OCI-LY7 (cell line): ENCODE measurements at places on chromosomes 7 and 10. TPM values are rescaled to one million over a fixed set of nuclear protein-coding genes. Genes with fewer than 3 reads are reported as not detected.

- DNase-seq, result no peak
Observed at GRCh38 chr7:118298771-118299170, 74.3 kb downstream of the ANKRD7 start.

DNA sequence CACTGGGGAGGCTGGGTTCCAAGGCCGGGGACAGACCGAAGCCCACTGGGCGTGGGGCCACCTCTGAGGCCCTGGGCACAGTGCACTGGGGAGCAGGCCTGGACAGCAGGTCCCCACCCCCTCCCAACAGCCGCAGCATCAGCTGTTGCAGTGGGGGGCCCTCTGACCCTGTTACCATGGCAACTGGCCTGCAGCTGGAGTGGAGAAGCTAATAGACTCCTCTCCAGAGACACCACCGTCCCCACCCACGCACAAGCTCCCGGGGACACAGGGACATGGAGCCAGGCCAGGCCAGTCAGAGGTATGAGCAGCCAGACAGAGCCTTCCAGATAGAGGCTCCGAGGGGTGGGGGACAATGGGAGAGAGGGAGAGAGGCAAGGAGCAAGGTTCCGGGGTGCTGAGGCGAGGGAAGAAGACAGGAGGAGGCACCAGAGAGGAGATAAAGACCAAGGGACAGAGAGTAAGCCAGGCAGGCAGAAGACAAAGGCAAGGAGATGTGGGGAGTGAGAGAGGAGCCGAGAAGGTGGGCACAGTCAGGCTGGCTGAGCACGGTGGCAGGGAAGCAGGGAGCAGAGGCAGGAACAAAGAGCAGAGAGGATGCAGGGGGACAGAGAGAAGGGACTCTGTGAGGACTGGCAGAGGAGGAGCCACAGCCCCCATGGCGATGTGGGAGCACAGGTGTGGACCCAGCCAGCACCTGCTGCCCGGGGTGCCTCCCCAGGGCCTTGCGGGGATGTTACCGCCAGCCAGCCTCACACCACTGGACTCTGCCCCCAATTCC is 6.7 kb downstream of the KCNH2 start:
- DNase-seq, result peak; percentile 37

DNA sequence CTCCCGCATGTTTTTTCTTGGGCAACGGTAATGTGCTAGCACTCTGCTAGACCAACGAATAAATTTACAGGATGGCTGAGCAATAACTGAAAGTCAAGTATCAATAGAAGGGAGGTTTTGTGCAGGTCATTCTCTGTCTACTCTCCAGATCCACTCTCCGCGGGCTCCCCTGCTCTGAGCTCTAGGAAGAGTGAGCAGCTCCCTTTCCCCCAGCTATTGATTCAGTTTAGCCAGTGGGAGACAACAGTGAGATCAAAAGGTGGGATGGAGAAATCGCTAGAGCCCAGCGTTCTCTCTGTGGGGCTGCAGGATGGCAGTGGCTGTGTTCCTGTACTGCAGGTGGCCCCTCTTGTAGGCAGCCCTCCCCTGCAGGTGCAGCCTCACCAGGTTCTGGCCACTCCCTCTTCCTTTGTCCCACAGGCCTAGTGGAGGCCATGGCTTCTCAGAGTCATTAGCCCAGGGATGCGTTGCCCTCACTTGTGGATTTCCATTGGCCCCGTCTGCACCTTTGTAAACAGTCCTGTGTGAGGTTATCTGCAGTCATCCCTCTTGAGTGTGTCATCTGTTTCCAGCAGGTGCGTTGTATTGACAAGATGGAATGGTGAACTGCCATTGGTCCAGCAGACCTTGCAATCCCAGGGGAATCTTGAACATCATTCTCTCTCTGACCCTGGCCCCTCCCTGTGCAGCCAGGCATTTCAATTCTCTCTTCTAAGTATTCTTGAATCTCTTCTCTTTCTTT is 11.1 kb downstream of the MSRB2 start:
- no peak for DNase-seq

GRCh38 chr10:91925022-91925320 is 1.4 kb downstream of the BTAF1 start:
- no peak for DNase-seq

DNA sequence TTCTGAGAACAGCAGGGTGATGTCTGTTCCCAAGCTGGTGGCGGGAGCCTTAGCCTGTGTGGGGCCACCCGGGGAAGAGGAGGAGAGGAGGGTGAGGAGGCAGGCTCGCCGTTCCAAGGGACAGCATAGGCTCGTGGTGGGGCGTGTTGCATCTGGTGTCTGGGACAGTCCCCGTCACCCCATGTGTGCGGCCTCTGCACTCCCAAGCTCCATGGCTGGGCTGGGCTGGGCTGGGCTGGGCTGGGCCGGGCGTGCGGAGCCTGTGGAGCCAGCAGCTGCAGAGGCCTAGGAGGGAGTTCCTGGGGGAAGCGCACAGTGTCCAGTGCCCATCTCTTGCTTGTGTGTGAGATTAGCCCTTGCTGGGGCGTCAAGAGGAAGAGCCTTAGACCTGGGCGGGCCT is 20.9 kb upstream of the TTYH3 start:
- DNase-seq, result no peak

DNA sequence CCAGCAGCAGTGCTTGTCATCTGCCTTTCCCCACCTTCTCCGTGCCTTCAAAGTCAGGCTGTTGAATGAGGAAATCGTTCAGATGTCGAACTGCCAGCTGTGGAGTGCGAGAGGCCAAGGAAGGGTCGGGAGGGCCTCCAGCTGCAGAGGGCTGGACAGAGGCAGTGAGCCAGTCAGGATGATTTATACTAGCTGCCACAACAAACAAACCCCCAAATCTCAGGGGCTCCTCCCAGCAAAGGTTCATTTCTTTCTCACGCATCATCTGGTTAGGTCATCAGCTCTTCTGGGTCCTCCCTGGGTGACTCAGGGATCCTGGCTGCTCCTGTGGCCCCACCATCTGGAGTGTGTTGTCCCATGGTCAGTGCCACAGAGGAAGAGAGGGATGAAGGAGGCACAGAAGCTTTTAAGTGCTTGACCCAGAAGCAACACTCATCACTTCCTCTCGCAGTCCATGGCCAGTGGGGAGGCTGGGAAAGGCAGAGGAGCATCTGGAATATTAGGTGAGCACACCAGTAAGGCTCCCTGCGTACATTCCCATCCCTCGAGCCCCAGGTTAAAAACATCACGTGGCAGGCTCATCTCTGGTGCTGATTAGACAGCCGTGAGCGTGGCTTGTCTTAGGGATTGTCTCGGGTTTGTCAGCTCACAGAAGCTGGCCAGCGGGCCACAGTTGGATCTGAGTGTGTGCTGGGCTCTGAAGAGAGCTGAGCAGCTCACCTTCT is 140.7 kb downstream of the RGS10 start:
- DNase-seq, result no peak

DNA sequence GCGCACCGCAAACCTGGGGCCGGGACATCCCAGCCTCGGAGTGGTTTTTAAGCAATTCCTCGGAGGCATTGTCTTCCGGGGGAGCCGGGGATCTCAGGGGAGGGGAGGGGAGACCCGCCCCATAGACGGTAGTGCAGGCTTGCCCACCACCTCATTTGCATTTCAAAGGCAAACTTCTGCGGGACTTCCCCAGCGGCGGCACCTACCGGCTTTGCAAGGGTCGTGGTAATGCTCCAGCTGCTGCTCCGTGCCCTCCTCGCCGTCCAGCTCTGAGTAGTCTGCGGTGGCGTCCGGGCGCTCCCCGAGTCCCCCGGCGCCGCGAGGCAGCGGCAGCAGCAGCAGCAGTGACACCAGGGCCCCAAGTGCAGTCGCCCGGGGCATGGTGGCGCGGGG is 425 bp downstream of the TLL2 start:
- peak; percentile 74 for DNase-seq

- no peak for DNase-seq
Observed at GRCh38 chr10:101986624-101986971, 69.4 kb downstream of the ARMH3 start.

- peak; percentile 3 for DNase-seq
Observed at GRCh38 chr7:33459340-33459751, 330.0 kb downstream of the BBS9 start.

GRCh38 chr10:105875050-105875449 is 1234.0 kb downstream of the SORCS3 start:
- DNase-seq, result no peak

- no peak for DNase-seq
Observed at GRCh38 chr7:114083166-114084001, 164.6 kb upstream of the PPP1R3A start.

DNA sequence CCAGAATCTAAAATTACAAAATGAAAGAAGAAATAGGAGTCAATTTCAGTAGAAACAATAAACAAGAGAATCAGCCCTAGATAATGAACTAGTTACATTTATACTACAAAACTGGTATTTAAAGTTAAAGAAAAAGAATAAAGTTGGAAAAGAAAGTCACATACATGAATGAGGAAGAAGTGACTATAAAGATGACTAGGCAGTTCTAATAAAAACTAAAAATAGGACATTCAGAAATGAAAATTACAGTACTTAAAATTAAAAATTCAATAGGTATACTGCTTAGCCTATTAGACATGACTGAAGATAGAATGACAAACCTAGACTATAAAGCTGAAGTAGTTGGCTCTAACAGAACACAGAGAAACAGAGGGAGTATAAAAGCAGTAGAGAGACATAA is 108.8 kb downstream of the AHR start:
- DNase-seq, result no peak

GRCh38 chr7:99270702-99271101 is 1.9 kb upstream of the MYH16 start:
- DNase-seq, result no peak

DNA sequence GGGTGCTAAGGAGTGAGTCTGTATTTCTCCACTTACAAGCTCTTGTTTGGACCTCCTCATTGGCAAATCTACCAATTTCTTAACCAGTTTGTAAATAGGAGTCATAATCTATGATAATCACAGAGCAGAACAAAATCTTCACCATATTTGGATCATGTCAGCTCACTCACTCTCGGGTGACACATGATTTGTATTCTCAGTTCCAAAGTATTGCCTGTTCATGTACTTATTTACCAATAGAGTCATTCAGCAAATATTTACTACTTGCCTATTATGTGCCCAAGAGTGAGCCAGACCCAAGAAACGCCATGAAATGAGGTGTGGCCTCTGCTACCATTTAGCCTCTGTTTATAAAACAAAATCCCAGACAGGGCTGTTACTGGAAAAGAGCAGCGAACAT is 114.8 kb downstream of the TSPAN12 start:
- no peak for DNase-seq

- no peak for DNase-seq
Observed at GRCh38 chr10:47067949-47068940, 157.0 kb downstream of the PTPN20 start.

GRCh38 chr10:113866551-113867394 is 12.3 kb downstream of the NHLRC2 start:
- no peak for DNase-seq

DNA sequence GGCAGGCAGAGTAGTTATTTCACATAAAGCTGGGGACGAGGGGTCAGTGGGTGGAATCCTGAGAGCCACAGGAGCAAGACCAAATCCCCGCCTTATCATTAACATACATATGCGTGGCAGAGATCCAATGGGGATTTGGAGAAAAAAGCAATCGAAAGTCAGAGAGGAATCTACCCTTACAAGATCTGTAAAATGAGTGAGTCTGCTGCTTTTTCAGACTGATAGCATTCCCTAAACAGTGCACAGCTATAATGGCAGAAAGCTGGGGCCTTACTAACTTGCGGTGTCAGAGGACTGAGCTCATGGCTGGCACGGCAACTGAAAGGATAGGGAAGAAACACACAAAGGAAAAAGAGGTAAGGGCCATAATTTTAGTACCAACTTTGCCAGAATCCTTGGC is 25.0 kb downstream of the GPR22 start:
- DNase-seq, result no peak

GRCh38 chr10:11683529-11684320 is 58.5 kb upstream of the ECHDC3 start:
- DNase-seq, result peak; percentile 66

GRCh38 chr7:8823486-8823885 is 390.1 kb downstream of the NXPH1 start:
- no peak for DNase-seq

DNA sequence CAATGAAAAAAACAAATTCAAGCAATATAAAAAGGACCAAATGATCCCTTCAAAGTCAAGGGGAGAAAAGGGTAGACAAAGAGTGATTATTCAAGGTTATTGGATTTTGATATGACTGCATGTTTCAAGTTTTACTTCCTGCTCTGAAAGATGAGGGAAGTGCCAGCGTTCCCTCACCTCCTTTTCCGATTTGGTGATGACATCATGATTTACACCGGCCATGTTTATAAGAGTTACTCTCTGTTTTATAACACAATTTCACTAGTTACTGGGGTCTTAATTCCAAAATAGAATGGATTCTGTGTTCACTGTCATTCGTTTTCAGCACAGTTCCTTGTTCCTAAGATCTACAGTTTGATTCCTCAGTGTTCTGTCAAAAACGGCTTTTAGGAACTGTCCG is 60.5 kb upstream of the CPXM2 start:
- DNase-seq, result no peak

DNA sequence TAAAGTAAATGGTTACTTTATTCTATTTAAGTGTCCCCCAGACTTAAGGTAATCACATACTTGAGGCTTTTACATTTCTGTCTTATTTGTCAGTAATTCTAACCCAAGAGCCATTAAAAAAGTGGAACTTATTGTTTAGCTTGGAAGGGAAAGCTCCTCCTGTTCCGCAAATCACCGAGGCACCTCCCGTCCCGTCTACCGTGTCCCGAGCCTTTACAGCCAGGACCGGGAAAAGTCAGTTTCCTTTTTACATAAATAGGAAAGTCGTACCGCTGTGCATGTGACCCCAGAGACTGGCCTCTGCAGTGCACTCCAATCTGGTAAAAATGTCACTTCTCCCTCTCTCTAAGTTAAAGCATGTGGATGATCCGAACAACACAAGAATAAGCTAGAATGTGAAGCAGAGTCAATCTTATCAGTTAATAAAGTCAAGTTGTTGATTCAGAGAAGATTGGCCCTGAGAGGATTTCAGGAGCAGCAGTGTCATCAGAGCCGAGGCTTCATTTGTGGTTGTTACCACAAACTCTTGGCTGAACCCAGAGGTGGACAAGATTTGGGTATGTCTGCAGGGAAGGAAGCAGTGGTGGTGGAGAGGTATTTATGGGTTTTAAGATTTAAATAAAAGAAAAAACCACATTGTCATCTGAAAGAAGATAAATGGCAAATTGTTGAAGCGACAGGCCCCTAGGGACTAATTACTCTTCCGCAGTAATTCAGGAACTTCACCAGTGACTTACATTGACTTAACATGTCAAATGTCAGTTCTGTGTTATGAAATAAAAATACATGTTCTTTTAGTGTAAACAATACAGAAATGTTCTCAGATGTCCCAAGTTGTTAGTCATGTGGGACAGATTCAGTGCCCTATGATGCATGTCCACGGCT is 316.6 kb upstream of the ZNF32 start:
- peak; percentile 67 for DNase-seq

DNA sequence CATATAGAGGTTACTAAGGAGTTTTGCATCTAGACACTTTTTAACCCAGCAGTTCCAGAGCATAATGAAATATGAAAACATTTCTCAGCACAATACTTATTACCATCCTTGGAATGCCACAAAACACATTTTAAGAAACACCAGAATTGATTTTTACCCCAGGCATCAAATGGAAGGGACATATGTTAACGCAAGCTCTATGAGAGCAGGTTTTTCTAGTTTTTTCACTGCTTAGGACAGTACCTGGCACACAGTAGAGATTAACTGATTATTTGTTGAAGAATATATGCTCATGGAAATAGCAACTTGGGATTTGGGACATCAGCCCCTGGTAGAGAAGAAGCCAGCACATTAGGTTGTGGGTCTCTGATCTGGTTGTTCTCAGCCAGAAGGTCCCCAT is 67.0 kb upstream of the ARID5B start:
- no peak for DNase-seq

ACSM6 gene
- not detected in 2 replicates for total RNA-seq

MMD2 gene
- total RNA-seq, result not detected in 2 replicates

BLNK gene
- total RNA-seq, result 182 and 201 TPM in 2 replicates

PLPP4 gene
- total RNA-seq, result not detected in 2 replicates

FRMD4A gene
- total RNA-seq, result 0.17 TPM in 1 of 2 replicates, not detected in the other

TFEC gene
- 1.5 and 2.2 TPM in 2 replicates for total RNA-seq

SPDYE18 gene
- 0.34 and 0.55 TPM in 2 replicates for total RNA-seq
